ENCODE measurements at places on chromosomes 16 and 17.

GRCh38 chr17:77045441-77046041, 95.2 kb upstream of the SEC14L1 start:
- DNase-seq: no peak

- no peak for DNase-seq
Observed at GRCh38 chr17:9036336-9036735, 15.0 kb downstream of the NTN1 start.

- DNase-seq: no peak
Observed at GRCh38 chr17:30969989-30970830, 629 bp upstream of the RNF135 start.

- DNase-seq: no peak
Observed at GRCh38 chr16:24070851-24071250, 185.3 kb upstream of the CACNG3 start.

GRCh38 chr16:31136287-31136662, 748 bp upstream of the PRSS8 start:
- DNase-seq: no peak

DNA sequence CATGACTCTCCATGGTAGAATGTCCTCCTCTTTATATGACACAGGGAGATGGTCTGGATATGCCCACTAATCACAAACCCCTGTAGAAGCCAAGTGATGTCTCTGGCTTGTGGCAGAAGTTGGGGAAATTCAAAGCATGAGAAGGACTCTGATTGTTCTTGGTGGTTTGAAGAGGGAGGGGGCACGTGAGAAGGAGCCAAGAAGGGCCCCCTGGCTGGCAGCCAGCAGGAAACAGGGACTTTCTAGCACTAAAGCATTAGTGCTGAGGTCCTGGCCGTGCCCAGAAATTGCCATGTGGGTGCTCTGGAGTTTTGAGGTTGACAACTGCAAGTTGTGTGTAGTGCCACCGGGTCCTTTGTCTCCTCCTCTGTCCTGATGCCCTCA, 199.9 kb downstream of the LGALS9B start:
- no peak for DNase-seq

GRCh38 chr17:32209608-32210007, 56.0 kb upstream of the RHBDL3 start:
- no peak for DNase-seq
